Pancreas (tissue), 10 donors: ENCODE measurements at places on chromosomes 3 and 15. TPM values are rescaled to one million over a fixed set of nuclear protein-coding genes. Genes with fewer than 3 reads are reported as not detected.

The CCR9 gene
- polyA plus RNA-seq: not detected

The TM4SF18 gene
- 2.4 TPM for polyA plus RNA-seq

DNA sequence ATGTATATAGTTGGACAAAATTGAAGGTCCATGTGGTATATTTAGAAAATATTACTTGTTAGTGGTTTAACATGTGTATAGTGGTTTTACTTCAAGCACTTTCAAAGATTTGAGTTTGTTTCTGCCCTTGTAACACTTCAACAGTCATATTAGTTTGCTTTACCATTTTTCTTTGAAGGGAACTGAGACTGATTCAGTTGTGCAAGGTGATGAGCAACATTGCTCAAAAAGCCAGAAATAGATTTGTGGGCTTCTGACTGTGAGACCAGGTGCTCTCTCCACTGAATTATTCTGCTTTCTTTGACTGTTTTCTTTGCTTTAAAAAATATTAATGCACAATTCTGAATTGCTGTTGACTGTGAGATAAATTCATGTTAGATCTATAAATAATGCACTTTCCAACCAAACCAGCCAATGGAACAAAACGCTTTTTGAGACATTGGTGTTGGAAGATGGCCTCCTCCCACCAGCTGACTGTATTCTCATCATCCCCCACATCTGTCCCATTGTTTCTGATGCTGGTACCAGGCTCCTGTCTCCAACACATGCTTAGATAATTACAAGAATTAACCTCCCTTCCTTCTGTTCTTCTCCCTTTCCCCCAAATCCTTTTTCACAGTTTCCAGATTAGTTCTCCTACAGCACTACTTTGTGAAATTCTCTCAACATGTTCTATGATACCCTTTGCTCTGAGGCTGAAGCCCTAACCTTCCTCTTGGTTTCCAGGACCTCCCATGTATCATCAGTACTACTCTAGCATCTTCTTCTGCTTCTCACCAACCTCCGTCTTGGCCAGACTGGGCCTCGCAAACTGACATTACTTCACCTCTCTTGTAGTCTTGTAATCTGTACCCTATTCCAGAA, 27.9 kb downstream of the PLCL2 start:
- peaks cover 17% of the 10 kb centered on the region for H3K4me1 ChIP-seq
- no peak for DNase-seq
- no peak overlapping the region for H3K4me3 ChIP-seq

GRCh38 chr15:73686781-73687256, 2.6 kb downstream of the CD276 start:
- no peak for DNase-seq
- H3K27me3 ChIP-seq: no peaks in the 10 kb centered on the region
- H3K4me1 ChIP-seq: peaks cover 17% of the 10 kb centered on the region
- no peak overlapping the region for H3K4me3 ChIP-seq
- no peaks in the 10 kb centered on the region for H3K36me3 ChIP-seq
- H3K27ac ChIP-seq: no peak overlapping the region

- peak; percentile 18 for DNase-seq
- no peaks in the 10 kb centered on the region for H3K27me3 ChIP-seq
- H3K36me3 ChIP-seq: no peaks in the 10 kb centered on the region
- peak overlapping the region; percentile 43 for H3K4me3 ChIP-seq
- H3K27ac ChIP-seq: no peak overlapping the region
Observed at GRCh38 chr3:107241217-107241616, 136.0 kb upstream of the CCDC54 start.

GRCh38 chr3:25483456-25483855, 55.4 kb downstream of the RARB start:
- H3K27ac ChIP-seq: no peak overlapping the region

DNA sequence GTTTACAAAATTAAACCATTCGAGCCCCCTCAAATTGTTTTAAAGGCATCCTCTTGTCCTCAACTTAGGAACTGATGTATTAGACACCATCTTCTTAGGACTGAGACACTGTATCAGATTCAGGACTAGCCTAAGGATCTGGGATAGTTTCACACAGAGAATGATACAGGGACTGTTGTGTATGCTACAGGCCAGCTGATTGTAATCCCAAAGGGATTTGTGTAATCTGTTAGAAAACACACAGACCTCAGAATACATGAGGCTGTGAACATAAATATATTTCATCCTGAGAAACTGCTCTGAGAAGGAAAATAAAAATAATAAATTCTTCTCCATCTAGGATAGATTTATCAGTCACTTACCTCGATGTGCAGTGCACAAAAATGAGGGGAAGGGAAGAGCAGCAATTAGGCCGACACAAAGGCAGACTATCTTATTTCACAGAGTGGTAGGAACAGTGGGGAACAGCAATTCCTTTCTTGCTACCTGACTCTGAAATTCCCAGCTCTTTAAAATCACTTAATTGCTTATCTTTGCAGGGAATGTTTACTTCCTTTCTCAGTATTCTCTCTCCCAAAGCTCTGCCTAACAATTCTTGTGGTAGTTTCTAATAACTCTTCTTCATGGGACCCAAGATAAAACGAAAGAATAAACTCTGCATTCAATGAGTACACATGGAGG, 322.5 kb downstream of the MAGI1 start:
- H3K36me3 ChIP-seq: no peaks in the 10 kb centered on the region
- no peak overlapping the region for H3K4me3 ChIP-seq
- no peak overlapping the region for H3K27ac ChIP-seq
- H3K4me1 ChIP-seq: no peaks in the 10 kb centered on the region
